ENCODE measurements at places on chromosomes 7 and 10. TPM values are rescaled to one million over a fixed set of nuclear protein-coding genes. Genes with fewer than 3 reads are reported as not detected.
A peak's percentile ranks its signal among the peaks of the same experiment; 100 is the strongest.

DNA sequence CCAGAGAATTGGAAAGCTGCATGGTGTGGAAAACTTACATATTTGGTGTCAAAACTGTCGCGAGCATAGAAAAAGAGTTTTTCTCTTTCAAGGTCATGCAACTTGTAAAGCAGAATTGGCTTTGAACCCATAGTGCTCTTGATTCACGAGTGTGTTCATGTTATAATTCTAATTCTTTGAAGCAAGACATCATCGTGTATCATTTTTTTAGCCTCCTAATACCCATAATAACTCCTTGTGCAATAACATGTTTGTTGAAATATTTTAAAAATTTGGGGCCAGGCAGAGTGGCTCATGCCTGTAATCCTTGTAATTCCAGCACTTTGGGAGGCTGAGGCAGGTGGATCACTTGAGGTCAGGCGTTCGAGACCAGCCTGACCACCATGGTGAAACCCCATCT is 4.2 kb downstream of the CCL24 start:
- DNase-seq = no peak

Gene BLNK
- total RNA-seq = 11.5 TPM

DNA sequence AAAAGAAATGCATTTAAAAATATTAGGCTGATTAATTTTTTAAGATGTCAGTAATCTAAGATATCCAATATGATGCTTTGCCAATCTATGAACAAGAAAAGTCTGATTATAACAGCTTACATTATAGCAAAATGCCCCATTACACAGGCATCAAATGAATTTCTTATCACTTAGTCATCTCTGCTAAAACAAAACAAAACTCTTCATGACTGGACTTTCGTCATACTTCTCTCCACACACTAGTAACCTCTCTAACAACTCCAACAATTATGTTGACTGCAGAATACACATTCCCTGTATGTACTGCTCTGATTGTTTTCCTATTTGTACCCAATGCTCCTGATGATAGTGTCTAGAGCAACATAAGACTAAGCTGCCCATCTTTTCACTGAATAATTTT is 3.8 kb upstream of the MKI67 start:
- DNase-seq = no peak

- no peak for DNase-seq
Measured at GRCh38 chr7:37758501-37759045, 75.0 kb downstream of the GPR141 start.

DNA sequence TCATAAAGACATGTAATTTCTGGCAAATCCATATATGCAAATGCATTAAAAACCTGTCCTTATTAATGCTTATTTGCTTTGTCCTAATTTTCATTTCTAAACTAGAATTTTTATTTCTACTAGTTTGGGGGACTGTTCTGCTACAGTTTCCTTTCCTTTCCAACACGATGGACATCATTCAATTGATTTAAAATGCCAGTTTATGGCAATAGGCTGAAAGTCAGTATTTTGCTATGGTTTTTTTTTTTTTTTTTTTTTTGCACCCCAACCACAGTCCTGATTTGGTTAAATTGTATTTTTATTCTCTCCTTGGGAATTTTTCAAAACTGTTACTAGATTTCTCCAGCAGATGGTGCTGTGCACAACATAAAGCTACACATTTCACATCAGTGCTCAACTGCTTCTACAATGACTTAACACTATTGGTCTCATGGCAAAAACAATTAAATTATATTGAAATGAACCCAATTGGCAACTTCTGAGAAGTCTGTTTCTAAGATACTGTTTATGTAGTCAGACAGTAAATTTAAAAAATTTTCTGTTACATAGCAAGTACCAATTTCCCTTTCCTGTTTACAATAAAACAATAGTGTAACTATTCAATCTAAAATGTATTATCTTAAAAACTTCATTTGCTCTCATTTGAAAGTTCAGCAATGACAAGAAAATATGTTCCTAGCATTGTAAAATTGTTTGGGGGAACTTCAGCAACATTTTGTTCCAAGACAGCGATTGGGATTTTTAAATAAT is 193.8 kb upstream of the CCDC6 start:
- no peak for DNase-seq

DNA sequence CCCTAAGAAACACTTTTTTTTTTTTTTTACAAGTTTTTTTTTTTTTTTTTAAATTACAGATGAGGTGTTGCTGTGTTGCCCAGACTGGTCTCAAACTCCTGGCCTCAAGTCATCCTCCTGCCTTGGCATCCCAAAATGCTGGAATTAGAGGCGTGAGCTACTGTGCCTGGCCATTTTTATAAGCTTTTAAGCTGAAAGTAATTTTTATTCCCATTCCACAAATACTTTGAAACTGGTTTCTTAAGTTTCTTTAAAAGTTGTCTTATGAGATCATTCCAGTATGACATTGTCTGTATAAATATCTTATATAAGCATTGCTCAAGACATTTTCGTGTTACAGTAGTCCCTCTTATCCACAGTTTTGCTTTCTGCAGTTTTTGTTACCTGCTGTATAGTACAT is 61.4 kb upstream of the CYP26C1 start:
- no peak for DNase-seq

GRCh38 chr10:5556576-5556975 is 31.8 kb downstream of the CALML3 start:
- peak; percentile 18 for DNase-seq

- no peak for DNase-seq
Measured at GRCh38 chr7:88361357-88361756, 54.7 kb upstream of the STEAP4 start.

- DNase-seq = peak; percentile 11
Measured at GRCh38 chr7:135745703-135746312, 2.8 kb downstream of the FAM180A start.

- no peak for DNase-seq
Measured at GRCh38 chr10:119408969-119409371, 133.5 kb downstream of the RGS10 start.

Gene PPP1R17
- total RNA-seq = not detected

Measured in pancreas (tissue), 10 donors.